ENCODE measurements at places on chromosomes 3 and 15.

- peak; percentile 77 for DNase-seq
Measured at GRCh38 chr3:133256787-133257483, 142.9 kb upstream of the BFSP2 start.

GRCh38 chr15:43093026-43093425 is 12.8 kb downstream of the UBR1 start:
- DNase-seq: no peak

DNA sequence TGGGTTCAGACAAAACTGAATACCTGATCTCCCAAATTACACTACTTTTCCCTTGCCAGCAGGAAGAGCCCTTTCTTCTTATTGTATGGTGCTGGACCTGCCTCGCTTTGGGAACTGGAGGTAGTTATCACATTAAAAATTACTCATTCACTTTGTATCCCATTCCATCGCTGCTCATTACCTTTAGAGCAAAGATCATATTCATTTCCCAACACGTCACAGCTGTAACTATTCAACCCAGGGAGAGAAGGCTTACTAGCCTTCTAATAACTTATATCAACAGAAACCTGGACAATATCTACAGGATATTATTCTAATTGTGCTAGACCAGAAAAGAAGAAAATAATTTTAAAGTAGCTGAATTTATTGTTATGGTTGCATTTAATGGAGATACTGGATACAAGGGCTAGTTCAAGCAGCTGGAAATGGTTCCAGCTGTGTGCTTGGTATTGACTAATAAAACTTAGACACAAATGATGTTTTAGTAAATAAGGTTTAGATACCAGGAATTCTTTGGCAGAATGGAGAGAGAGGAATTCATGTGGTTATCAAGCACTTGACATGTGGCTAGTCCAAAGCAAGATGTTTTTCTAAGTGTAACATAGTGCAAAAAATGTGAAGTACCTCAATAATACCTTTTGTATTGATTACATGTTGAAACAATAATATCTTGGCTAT is 656.3 kb downstream of the ROBO1 start:
- DNase-seq: no peak

- DNase-seq: no peak
Measured at GRCh38 chr3:115275896-115276295, 128.8 kb upstream of the ZBTB20 start.

DNA sequence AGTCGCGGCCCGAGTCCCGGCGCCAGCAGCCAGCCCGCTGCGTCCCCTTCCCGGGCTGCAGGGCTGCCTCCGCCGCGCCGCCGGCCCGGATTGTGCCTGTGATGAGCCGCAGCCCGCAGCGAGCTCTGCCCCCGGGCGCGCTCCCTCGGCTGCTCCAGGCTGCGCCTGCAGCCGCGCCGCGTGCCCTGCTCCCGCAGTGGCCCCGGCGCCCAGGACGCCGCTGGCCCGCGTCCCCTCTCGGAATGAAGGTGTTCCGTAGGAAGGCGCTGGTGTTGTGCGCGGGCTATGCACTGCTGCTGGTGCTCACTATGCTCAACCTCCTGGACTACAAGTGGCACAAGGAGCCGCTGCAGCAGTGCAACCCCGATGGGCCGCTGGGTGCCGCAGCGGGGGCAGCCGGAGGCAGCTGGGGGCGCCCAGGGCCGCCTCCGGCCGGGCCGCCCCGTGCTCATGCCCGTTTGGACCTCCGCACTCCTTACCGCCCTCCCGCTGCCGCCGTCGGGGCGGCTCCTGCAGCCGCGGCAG is 1.2 kb downstream of the CHST2 start:
- peak; percentile 25 for DNase-seq

DNA sequence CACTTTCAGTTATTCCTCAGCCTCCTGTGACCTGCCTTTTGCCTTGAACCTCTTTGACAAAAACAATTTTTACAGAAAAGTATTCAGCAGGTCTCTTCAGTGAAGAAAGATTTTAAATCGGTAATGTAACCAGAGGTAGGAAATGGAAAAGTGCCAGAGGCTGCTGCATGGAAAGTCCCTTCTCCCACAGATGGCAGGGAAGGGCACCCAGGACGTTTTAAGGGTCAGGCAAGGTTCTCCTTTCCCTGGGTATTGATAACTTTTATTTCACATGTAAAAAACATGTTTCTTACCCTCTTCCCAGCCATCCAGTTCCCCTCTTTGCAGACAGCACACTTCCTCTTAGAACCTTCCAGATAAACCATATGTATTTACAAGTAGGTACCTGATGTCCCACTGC is 185.6 kb downstream of the OR4M2 start:
- no peak for DNase-seq
